SJSA1 (cell line): ENCODE measurements at places on chromosomes 1 and 21. TPM values are rescaled to one million over a fixed set of nuclear protein-coding genes. Genes with fewer than 3 reads are reported as not detected.

DNA sequence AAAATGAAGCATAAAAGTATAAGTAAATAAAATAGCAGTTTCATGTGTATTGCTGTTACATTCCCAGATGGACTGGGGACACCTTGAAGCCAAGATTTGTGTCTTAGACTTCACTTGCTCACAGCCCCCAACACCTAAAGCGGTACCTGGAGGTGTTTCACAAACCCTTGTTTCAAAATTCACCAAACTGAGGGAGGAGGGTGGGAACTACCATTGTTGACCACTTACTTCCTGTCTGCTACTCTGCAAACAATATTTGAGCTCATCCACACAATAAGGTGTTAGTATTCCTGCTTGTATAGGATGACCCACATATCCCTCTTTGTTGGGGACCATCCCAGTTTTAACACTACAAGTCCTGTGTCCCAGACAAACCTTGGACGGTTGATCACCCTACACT is 115.9 kb upstream of the SYT6 start:
- DNase-seq, result no peak

- DNase-seq, result no peak
Measured at GRCh38 chr21:35953597-35953996, 106.7 kb downstream of the SETD4 start.

GRCh38 chr1:206785182-206785765 is 13.0 kb upstream of the IL10 start:
- DNase-seq, result no peak

DNA sequence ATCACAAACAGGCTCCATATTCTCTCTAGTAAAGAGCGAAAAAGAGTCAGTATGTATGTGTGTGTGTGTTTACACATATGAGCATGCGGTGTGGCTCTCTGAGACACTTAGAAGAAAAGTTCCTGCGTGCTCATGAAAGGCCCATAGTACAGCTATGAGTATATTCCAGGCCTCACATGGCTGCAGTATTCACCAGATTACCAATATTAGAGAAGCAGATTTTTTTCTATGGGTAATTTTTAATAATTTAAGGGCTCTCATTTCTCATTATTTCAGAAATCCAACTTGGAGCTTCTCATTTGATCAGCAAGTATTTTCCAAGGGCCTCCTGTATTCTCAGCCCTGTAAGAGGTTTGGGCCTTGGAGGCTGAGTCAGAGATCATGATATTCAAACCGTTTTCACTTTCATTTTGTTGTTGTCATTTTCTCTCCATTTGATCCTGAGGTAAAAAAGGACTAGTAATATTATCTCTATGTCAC is 232.9 kb upstream of the SGIP1 start:
- DNase-seq, result peak; percentile 63

GRCh38 chr21:32207406-32207716 is 71.5 kb downstream of the MIS18A start:
- no peak for DNase-seq

- DNase-seq, result no peak
Measured at GRCh38 chr1:32350785-32351398, 11.4 kb downstream of the FAM229A start.

GRCh38 chr1:233442026-233442780 is 114.7 kb downstream of the MAP3K21 start:
- DNase-seq, result no peak

GRCh38 chr1:31650161-31651088 is 5.7 kb upstream of the PEF1 start:
- DNase-seq, result no peak

DNA sequence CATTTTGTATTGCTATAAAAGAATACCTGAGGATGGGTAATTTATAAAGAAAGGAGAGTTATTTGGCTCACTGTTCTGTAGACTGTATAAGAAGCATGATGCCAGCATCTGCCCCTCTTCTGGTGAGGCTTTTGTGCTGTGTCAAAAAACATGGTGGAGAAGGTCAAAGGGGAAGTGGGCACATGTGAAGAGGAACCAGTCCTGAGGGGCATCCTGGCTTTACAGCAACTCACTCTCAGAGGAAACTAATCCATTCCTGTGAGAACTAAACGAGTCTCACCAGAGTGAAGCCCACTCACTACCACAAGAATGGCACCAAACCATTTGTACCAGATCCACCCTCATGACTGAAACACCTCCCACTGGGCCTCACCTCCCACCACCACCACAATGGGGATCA is 18.8 kb upstream of the SELP start:
- DNase-seq, result no peak

GRCh38 chr1:95117207-95118066 is at the start of gene TLCD4:
TSS of gene TLCD4 (plus strand) at chr1:95117355. CDS start at chr1:95143902, 26,547 bp downstream.
- DNase-seq, result peak; percentile 48

- DNase-seq, result no peak
Measured at GRCh38 chr1:34914958-34915357, 14.5 kb downstream of the DLGAP3 start.

DNA sequence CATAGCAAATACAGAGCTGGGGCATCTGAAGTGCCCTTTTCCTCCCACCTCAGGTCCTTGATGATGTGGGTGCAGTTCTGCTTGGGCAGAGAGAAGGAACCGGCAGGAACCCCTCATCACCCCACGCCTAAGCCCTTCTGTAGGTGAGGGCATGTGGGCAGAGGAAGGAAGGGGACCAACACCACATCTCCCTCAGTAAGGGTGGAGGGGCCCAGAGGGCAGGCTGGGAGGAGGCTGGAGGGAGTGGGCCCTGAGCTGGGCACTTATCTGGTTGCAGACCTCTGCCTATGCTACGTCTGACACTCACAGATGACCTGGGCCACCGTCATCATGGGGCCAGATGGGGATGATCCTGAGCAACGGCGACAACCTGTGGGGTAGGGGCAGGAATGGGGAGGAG is 11.0 kb downstream of the ZNF687 start:
- no peak for DNase-seq

DNA sequence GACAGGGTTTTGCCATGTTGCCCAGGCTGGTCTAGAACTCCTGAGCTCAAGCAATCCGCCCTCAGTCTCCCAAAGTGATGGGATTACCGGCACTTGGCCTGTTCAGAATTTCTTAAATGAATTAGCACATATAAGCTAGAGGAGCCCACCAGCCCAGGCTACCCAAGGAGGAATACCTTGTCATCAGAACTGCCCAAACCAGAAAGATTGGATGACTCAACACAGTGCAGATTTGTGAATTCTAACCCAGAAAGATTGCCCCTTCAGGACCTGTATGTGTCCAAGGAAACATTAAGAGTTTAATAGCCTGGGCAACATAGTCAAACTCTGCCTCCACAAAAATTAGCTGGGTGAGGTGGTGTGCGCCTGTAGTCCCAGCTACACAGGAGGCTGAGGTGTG is 14.0 kb upstream of the LIN9 start:
- DNase-seq, result no peak

The PLA2G5 gene
- not detected in 2 replicates for total RNA-seq

The WNT4 gene
- total RNA-seq, result not detected in 2 replicates
